ENCODE measurements at places on chromosomes 2 and 18.
A peak's percentile ranks its signal among the peaks of the same experiment; 100 is the strongest.

DNA sequence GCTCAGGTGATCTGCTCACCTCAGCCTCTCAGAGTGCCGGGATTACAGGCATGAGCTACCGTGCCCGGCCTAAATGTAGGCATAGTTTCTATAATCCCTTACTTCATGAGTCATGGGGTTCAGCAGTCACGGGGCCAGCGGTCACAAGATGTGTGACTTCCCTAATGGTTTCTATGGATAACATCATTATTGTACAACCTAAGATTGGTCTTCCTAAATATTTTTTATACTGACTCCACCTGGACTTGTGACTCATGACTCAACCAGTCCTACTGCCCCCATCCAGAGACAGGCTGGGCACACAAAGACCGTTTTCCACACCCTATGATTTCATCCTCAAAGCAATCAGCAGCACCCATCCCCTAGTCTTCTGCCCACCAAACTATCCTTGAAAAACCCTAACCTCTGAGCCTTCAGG lies 15.9 kb downstream of the FAM210A start:
- no peak for DNase-seq

- DNase-seq, result no peak
Measured at GRCh38 chr2:218607436-218608115, at the start of gene PLCD4. TSS of gene PLCD4 (plus strand) at chr2:218607899. CDS start at chr2:218615740, 7,841 bp downstream.

DNA sequence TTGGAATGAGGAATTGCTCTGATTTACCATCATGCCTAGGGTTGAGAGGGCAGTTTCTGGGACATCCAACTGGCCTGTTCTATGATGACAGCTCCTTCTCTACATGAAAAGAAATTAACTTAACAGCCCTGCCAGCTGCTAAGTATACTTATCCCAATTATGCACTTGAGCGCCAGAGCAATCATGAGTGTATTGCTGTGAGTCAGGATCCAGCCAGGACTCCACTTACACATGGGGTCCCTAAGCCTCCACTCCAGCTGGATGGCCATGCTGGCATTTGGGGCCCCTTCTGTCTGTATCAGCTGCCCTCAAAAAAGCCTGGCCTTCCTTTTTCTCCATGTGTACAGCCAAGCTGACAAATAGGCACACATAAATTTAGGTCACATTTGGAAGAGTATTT lies 481.9 kb downstream of the TMX3 start:
- no peak for DNase-seq

DNA sequence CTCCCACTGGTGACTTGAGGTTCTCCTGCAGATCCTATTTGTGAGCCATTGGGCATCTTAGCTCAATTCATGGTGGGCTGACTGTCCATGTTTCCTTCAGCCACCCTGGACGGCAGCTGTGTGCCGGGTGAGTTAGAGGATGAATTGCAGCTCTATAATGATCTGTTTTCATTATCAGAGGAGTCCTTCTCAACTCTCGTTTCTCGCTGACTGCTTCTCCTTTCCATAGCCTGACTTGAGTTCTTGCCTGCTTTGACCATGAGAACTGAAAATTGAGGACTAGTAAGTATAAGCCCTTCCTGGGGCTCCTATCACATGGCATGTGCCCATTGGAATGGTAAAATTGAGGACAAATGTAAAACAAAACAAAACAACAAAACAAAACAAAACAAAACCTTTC lies 121.8 kb downstream of the CDC42EP3 start:
- DNase-seq, result no peak

- DNase-seq, result no peak
Measured at GRCh38 chr2:27501042-27501441, 4.4 kb downstream of the GCKR start.

- DNase-seq, result no peak
Measured at GRCh38 chr18:59220784-59221765, 1.1 kb downstream of the GRP start.

GRCh38 chr2:78782196-78782595 lies 243.3 kb upstream of the REG3G start:
- no peak for DNase-seq

DNA sequence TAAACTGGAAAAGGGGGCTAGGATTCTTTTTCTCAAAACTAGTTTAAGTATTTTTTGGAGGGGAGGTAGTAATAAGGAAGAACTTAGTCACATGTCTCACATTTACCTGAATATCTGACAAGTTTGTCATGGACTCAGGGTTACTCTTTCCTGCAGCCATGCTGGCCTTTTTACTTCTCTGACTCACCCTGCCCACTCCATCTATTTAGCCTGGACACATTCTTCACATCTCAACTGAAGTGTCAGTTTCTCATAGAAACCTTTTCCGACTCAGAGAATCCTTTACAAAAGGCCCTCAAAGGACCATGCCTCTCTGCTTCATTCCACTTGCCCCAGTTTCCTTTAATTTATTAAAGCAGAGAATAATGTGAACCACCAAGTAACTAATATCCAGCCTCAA lies 42.6 kb downstream of the SCN7A start:
- no peak for DNase-seq

GRCh38 chr2:86566158-86566820 lies 3.0 kb upstream of the CHMP3 start:
- no peak for DNase-seq

- no peak for DNase-seq
Measured at GRCh38 chr2:113166187-113166645, 7.6 kb upstream of the PSD4 start.

DNA sequence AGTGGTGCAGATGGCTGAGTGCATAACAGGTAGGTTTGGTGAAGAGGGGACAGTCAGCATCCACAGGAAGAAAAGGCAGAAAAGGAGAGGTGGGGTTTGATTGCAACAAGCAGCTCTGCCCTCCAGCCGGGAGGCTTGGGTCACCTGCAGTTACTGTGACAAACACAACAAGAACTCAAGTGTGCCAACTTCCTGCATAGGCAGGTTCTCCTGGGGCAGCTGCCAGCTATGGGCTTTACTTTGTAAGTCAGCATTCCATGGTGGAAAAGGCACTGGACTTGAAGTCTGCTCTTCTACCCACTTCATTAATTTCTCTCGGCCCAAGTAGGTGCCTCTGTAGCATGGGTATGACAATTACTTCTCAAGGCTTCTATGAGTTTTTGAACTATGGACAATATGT lies 98.9 kb downstream of the MYT1L start:
- DNase-seq, result no peak

DNA sequence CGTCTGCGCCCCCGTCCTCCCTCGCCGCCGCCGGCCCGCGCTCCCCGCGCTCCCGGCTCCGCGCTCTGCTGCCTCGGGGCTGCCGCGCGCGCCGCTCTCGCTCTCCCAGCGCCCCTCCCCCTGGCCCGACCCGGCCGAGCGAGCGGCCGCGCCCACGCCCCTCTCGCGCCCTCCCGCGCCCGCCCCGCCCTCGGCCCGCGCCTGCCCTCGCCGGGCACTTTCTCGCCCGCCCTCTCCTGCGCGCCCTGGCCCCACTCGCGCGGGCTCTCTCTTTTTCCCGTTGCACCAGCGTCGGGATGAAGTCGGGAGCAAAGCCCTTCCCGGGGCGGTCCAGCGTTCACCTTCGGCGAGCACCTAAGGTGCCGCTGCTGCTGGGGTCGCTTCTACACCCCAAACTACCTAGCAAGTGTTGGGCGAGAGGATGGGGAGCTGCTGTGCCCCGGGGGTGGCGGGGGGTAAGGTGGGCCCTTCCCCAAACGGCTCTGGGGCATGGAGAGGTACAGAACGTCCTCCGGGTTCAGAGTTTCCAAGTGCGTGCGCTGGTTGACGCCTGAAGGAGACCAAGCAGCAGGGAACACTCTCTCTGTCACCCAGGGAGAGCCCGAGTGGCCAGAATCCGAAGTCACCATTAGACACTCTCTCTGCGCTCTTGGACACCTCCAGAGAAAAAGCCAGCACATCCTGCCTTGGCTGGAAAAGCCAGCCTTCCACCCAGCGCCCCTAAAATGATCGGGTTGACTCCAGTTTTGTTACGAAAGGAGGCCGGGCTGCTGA lies at the start of gene COLEC12:
COLEC12 (minus strand) TSS at position 70 of the 774 bp plus-strand sequence. CDS start 187 bp downstream, outside the sequence.
- no peak for DNase-seq

DNA sequence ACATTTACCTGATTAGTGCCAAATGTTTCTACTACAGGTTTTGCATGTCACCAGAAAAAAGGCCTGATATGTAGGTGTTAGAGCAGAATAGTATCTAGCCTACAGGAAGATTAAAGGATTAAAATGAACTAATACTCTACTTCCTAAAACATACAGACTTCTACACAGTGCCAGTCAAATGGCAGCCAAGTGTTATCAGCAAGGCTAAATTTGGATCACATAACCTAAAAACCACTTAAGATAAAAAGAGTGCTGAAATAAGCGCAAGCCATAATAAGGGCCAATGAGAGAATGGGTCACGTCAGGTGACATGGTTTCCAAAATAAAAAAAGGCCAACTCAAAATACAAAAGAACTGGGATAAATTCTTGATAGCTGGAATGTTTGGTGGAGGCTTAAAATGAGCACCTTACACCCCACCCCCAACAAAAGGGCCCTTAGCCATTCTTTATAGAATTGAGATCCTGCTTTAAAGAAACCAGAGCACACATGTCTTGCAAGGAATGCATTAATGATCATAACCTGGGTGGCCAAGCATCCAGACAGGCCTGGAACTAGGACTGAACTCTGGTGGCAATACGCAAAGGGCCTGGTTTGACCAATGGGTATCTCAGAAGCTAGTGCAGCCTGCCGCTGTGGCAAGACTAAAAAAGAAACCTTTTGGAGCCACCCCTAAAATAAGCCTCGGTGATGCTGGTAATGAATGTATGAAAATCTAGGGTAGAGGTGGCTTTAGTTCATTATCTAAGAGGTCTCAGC lies 32.4 kb downstream of the IRS1 start:
- no peak for DNase-seq

DNA sequence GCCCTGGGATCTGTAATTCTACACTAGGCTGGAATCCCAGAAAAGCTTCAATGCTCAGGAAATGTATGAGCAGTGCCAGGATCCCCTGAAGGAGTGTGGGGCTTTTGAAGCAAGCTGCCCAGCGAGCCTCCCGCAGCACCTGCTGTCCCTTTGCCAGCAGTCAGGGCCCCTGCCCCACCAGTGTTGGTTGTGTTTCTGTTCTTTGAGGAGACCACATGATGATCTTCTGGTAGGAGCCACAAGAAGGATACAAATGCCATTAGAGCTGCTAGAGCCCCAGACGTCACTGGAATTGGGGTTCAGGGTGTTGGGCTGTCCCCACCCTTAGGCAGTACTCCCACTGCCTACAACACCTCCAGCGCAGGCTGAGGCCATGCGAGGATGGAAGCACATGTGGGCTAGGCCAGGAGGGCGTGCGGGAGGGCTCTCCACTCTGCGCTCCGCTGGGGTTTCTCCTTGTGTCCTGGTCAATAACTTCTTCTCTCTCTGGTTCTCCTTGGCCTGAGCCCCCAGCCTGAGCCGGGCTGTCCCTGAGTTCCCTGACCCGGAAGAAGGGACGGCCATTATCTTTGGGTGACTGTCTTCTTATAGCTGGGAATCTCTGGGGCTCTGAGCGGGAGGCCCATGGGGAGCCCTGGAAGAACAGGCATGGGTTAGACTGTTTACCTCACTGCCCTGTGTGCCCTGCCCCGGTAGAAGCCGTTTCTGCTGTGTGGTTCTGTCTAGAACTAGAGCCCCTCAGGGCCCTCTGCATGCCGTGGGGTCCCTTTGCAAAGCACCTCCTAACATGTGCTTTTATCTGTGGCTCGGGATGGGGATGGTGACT lies 73.9 kb downstream of the LRRFIP1 start:
- DNase-seq, result no peak

DNA sequence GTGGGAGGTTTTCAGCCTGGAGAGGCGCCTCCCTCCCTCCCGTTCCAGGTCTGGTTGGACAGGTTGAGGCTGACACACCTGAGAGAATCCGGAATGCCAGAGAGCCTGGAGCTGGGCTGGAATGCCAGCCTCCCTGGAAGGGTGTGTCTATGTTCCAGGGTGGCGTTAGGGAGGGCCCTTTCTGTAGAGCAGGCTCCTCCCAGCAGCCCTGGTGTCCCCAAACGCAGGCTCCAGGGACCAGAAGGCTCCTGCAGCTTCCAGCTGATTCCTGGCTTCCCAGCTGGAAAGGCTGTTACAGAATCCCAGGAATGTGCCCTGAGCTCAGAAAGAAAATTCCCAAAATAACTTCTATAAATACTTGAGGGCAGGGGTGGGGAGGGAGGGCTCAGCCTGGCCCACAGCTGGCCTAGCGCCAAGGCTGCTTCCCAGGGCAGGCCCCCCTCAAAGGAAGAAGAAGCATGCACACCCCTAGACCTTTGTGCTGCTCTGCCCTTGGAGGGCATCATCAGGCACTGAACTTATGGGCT lies 85.4 kb downstream of the STPG4 start:
- peak; percentile 53 for DNase-seq

DNA sequence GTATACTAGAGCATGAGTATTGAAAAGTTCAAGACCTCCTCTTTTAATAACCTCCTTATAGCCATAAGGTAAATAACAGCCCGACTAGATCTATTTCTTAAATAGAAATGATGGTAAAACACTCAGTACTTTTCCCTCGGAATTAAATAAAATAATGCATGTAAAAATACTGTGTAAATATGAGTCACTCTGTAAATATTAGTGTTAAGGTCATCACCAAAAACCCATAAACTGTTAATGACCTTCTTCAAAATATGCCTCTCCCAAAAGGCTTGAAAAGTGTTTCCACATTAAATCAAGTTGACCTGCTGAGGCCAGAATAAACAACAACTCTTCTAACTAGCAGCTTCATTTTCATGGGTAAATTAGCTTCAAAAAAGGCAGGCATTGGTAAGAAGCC lies 25.3 kb upstream of the BZW1 start:
- DNase-seq, result no peak

DNA sequence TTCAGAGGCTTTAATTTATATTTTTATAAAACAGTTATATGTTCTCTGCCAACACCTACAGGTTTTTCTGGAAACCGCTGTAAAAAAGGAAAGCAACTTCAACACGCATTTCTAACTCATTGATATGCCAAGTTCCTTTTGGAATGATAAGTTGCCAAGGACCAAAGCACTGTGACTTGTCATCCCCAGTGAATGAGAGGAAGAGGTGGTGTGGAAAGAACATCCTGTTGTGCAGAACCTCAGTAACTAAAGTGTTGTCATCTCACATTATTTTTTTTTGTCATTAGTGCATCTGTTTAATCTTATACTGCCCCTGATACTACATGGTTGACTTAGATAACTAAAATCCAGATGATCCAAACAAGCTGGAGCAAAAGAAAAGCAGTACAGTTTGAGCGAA lies 96.0 kb upstream of the NEUROD1 start:
- no peak for DNase-seq
